Endothelial cell of umbilical vein (primary cell): ENCODE measurements at places on chromosomes 6 and 20. TPM values are rescaled to one million over a fixed set of nuclear protein-coding genes. Genes with fewer than 3 reads are reported as not detected.

The SNHG17 gene
- 39.6 and 94.0 TPM in 2 replicates for total RNA-seq

GRCh38 chr6:139943391-139943790, 568.9 kb upstream of the CITED2 start:
- peak; percentile 93 for DNase-seq

The CALHM4 gene
- 0.72 TPM in 1 of 2 replicates, not detected in the other for total RNA-seq

DNA sequence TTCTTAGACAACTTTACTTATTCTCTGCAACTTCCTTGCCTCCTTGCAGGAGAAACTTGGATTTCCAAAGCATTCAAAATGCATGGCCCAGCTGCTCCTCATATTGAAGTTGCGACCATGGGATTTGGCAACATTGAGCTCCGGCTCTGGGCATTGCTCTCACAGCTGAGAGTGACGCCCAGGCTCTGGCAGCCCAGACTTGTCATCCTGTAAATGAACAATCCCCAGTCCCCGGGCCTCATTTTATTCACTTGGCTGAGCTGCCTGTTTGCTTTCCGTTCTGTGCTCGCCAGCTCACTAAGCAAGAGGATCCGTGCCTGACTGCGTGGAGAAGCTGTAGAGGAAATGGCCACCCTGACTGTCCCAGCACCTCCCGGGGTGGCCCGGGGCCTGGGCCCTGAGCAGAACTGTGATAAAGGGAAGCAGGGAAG, 119.5 kb upstream of the CD93 start:
- DNase-seq: peak; percentile 76

DNA sequence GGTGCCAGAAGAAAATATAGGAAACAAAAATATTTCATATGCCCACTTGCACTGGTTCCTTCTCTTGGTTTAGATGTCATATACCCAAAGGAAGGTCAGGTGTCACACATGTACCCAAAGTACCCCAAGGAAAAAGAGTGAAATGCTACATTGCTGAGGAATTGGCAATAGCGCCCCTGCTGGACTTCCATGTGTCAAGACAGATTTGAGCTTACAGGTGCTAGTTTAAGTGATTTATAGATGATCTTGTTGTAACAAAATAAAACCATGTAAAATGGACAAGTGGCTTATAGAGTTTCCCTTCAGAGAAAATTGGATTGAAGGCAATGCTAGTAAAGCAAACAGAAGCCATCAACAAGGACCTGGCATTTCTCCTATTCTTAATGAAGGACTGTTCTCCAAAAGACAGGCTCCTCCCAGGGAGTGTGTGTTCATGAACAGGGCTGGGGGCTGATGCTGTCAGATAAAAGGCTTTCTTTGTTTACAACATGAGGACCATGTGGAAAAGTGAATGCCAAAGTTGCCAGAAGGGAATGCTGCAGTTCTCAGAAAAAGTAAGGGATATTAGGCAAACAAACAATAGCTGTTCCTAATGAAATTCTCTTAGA, 64.3 kb upstream of the PAK5 start:
- peak; percentile 11 for DNase-seq

The ASIP gene
- not detected in 2 replicates for total RNA-seq

DNA sequence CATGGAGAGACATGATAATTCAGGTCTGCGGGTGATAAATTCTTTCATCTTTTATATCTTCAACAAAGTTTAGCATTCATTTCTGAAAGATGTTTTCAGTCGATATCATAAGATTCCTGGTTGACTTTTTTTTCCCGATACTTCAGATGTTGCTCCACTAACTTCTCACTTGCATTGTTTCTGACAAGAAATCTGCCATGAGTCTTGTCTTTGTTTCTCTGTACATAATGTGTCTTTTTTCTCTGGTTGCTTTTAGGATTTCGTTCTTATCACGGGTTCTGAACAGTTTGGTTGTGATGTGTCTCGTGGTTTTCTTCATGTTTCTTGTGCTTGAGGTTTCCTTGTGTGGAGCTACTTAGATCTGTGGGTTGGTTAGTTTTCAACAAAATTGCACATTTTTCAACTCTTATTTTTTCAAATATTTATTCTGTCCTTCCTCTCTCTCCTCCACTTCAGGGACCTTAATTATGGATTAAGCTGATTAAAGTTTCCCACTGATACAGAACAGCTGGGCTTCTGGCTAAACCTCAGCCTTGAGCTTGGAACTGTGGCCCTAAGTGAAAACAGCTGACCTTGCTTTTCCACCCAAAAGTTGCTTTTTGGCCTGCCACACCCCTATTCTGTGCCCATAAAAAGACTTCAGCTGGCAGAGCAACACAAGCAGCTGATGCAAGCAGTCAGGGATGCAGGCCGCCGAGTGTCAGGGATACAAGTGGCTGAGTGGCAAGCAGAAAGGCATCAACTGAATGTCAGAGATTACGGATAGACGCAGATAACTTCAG, 97.9 kb upstream of the SNX9 start:
- DNase-seq: no peak

- DNase-seq: peak; percentile 62
Observed at GRCh38 chr6:9540126-9540525, 874.7 kb downstream of the TFAP2A start.

The SUN5 gene
- not detected in 2 replicates for total RNA-seq
